ENCODE measurements at places on chromosomes 12 and 14. TPM values are rescaled to one million over a fixed set of nuclear protein-coding genes. Genes with fewer than 3 reads are reported as not detected.

The RAD9B gene
- 0.37 TPM for total RNA-seq

DNA sequence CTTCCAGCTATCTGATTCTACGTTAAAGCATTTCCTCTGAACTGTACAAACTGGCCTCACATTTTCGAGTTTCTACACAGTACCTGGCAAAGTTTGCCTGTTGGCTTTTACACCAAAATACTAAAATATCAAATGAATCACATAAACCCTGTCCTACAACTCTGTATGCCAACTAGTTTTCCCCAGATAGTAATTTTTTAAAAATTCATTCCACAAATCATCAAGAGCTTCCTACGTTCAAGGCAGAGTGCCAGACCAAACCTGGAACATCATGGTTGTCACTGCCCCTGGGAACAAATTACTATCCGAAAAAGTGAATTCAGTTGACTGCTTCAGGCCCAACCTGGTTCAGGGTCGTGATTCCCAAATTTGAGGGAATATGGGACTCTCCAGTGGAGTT is 2.1 kb downstream of the TMEM30B start:
- DNase-seq: no peak

DNA sequence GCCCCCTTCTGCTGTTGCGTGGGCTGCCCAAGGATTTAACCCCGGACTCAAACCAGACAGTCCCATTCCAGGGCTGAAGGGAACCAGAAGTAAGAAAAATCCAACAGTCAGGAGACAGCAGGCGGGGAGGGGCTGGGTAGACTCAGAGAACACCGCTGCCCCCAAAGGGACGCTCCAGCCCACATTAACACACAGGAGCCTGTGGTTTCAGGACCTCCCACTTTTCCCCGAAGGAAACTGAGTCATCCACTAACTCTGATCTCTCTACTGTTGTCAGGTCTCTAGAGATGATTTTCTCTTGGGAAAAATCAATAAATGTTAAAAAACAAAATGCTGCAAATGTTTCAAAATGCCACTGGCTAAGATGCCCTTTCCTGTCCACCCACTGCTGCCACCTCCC is 41.6 kb downstream of the FBXO21 start:
- DNase-seq: no peak

The CNTN1 gene
- total RNA-seq: 0.61 TPM

The KRT80 gene
- total RNA-seq: 1.1 TPM

The CALM1 gene
- 776 TPM for total RNA-seq

GRCh38 chr12:130920723-130921381 is 32.9 kb upstream of the ADGRD1 start:
- DNase-seq: peak; percentile 13

The OR6C3 gene
- not detected for total RNA-seq

The IL26 gene
- not detected for total RNA-seq

The PDE3A gene
- total RNA-seq: 113 TPM

GRCh38 chr12:31588976-31589375 is 2.0 kb downstream of the DENND5B start:
- DNase-seq: no peak

DNA sequence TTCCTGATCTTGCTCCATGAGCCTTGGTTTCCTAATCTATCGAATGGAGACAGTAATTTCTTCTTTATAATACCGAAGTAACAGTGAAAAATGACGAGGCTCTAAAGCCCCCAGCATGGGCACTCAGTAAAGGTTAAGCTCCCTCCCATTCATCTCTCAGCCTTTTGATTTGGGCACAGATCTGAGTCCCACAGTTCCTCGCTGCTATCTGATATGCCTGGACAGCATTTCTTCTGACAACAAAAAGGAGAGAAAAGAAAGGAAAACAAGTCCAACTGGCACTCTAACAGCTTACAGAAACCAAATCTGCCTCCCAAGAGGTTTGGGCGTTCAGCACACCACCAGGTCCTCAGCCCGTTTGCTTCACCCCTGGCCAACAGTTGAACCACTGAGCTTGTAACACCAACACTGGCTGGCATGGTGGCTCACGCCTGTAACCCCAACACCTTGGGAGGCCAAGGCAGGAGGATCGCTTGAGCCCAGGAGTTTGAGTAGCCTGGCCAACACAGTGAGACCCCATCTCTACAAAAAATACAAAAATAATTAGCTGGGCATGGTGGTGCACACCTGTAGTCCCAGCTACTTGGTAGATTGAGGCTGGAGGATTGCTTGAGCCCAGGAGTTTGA is 19.5 kb downstream of the CCDC88C start:
- no peak for DNase-seq

The C3AR1 gene
- 7.4 TPM for total RNA-seq

GRCh38 chr12:97426492-97427116 is 36.0 kb upstream of the RMST start:
- no peak for DNase-seq

GRCh38 chr12:14880890-14881453 is 4.7 kb downstream of the MGP start:
- DNase-seq: no peak

DNA sequence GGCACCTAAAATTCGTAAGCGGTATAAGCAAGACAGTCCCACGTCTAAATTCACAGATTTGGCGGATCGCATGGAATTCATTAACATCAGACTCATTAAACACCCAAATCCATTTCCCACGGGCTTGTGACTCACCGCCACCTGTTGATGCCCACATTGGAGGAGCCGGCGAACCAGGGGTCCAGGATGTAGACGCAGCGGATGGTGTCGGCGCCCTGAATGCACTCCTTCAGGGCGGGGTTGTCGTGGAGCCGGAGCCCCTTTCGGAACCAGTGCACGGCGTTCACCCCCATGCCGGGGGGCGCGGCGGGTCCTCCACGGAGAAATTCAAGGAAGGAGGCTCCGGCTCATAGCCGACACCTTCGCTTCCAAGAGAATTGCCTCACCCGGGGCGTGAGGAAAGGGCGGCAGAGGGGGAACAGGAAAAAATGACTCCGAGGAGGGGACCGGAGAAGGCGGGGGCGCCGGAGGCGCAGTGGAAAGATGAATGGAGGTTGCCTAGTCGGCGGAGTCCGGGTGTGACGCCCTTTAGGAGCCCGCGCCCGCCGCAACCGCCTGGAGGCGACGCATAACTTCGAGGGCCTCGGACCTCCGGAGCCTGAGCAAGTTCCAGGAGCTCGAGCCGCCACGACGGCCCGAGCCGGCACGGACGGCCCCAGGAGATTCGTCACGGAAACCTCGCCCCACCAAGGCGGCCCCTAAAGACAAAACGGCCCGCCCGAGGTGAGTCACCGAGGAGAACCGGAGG is 506 bp downstream of the CRY1 start:
- peak; percentile 49 for DNase-seq

DNA sequence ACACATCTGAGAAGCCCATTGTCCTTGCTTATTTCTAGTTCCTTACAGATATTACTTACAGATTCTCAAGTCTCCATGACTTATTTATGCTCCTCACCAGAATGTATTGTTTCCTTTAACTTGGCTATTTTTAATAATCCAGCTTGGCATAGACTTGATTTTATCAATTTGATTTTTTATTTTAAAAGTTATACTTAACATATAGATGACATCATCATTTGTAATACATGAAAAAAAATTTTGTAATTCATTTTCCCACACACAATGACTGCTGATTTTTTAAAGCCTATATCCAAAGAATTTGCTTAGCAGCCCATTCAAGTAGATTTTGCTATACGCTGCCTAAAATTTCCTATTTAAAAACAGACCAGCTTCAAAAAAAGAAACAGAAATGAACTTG is 39.8 kb downstream of the PTPRR start:
- no peak for DNase-seq

DNA sequence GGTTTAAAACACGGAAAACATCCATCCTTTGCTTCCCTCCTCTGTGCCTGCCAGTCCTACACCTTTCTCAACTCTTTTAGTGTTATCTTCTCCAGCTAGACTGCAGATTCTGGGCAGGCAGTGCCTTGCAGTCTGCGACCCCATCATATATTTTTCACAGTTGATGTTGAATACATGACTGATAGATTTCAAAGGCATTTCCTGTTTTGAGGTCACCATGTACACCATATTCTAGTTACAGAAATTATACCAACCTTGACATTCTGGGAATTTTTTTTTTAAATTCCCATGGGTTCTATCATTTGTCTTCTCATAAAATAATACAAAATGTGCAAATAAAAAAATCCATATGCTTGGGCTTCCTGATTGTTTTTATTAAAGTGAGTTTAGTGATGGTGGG is 16.6 kb downstream of the SOCS2 start:
- DNase-seq: no peak

- no peak for DNase-seq
Observed at GRCh38 chr12:106709068-106709511, 65.4 kb upstream of the RIC8B start.

The TPH2 gene
- not detected for total RNA-seq

The C1S gene
- 54.9 TPM for total RNA-seq

The GDF11 gene
- 1.5 TPM for total RNA-seq

DNA sequence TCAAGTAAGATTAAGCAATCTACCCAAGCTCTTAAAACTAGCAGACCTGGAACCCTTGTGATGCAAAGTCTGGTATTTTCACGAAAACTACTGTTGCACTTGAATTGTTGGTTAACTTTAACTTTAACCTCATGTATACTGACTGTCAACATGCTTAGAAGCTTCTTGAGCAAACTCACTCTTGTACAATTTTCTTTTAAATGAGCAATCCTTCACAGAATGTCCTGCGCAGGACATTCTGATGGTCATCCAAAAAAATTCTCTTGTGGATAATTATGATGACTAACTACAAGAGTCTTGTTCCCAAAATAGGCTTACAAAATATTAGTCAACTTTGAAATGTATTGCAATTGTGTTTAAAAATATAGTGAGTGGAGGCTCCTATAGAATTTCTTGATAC is 54.0 kb upstream of the PDE3A start:
- no peak for DNase-seq

GRCh38 chr12:93671044-93671443 is 6.1 kb upstream of the CRADD start:
- no peak for DNase-seq

DNA sequence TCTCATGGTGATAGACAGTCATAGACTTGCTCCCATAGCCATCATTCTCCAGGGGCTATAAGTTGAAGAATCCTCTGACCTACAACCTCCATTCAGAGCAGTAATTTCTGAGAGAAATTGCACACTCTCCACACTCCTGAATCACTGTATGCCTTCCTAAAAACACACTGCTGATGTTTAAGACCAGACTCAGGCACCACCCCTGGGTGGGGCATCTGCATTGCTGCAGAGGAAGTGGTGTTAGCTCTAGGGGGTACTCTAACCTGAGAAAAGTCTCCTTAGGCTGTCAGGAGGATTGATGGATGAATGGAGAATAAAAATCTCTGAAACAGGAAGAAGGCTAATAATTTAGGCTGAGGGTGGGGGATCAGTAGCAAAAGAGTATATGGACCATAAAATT is 436.1 kb downstream of the DAD1 start:
- DNase-seq: no peak

GRCh38 chr12:93173178-93173957 is 204.4 kb upstream of the NUDT4 start:
- DNase-seq: no peak

The RPS26 gene
- 73.9 TPM for total RNA-seq

DNA sequence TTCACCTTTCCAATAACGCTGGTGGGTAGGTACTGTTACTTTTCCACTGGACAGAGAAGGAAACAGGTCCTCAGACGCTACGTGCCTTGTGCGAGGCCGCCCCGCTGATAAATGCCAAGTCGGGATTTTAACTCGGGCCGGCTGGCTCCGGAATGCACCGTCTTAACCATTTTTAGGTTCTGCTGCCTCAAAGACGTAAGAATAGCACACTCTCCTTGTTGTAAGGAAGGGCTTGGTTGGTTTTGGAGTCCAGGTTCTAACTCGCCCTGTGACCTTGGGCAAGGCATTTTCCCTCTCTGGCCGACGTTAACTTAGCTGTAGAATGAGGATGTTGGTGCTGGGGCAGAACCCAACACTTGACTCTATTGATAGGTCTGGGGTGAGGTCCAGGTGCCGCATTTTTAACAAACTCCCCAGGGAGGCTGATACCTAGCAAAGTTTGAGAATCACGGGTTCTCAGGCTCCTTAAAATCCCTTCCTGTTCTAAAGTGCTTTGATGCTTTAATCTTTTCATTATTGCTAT is 814 bp downstream of the ANKRD13A start:
- DNase-seq: peak; percentile 34

The TBX3 gene
- 10.6 TPM for total RNA-seq

GRCh38 chr14:73240816-73241480 is 3.6 kb downstream of the PAPLN start:
- DNase-seq: no peak

- no peak for DNase-seq
Observed at GRCh38 chr12:69428351-69429073, 41.7 kb upstream of the FRS2 start.

- DNase-seq: no peak
Observed at GRCh38 chr12:105175397-105175990, 60.5 kb downstream of the APPL2 start.

Data from left colon (tissue), 2 donors.